HT-29 (cell line): ENCODE measurements at places on chromosomes 4 and X.

DNA sequence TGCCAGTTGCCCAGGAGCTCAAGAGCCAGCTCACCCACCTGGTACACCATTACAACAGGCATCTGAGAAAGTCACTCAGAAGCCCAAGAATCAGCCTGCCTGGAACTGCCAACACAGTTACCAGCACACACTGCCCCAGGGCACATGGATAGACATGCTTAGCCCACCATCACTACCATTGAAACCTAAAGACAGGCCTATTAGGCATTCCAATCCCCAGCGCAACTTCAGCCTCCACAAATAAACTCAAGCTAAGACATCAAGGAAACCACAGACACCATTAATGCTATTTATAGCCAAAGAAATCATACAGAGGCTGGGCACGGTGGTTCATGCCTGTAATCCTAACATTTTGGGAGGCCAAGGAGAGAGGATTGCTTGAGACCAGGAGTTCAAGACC, 42.3 kb downstream of the ATRX start:
- no peak for DNase-seq

DNA sequence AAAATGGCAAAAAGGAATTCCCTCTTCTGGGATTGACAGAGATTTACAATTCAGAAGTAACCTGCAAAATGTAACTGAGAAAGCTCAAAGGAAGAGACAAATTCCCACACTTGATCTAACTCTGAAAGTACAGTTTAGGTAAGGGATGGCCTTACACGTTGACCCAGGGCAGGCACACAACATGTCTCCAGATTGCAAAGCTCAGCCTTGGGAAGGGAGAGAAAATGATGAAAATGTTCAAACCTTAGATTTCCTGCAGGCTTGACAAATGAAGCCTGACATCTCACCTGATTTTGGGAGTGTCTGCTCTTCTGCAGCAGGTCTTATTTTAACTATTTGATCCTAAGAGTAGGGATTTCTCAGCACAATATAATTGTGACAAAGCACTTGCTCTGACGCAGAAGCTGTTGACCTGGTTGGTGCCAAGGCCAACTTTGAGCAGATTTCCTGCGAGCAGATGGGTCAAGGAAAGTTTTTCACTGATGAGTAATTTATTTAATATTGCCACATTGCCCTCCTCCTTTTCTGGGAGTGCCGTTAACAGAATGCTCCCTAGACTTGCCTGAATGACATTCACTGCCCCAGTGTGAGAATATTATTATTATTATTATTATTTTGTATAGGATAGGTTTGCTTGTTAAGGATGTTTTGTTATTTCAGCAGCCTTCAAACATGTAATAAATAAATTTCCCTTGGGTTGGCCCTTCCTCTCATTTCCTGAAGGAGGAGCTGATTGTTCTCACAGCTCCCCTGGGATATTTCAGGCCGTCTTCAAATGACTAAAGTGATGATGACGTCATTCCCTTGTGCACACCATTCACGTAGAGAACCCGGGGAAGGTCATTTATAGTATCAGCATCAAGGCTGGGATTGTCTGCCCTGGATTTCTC, 157.1 kb downstream of the VEGFC start:
- no peak for DNase-seq

DNA sequence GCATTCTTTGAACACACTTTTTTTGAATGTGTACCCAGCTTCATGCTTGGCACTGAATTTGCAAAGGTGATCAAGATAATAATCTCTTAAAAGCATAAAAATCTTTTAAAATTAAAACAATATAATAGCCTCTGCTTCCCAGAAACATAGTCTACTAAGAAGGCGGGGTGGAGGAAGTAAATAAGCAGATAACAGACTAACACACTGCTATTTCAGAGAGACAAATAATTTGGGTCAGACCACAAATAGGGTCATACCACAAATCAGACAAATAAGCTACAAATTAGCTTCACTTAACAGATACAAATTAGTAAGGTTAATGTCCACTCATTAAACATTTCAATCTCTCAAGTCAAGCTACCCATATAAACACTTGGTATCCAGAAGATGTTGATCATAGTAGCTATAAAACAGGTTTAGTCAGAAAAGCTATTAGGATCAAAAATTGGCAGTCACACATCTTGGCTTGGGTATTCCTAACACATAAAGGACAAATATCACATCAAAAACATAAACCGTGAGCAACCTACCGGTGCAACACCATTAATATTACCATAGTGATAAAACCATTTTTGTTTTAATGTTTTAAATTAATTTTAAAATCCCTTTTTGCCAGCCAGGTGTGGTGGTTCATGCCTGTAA, 47.3 kb downstream of the PPP3CA start:
- DNase-seq: no peak

GRCh38 chr4:37682701-37683401, 3.3 kb downstream of the RELL1 start:
- DNase-seq: peak; percentile 73

GRCh38 chrX:134396174-134396573, 63.8 kb upstream of the HPRT1 start:
- peak; percentile 36 for DNase-seq

DNA sequence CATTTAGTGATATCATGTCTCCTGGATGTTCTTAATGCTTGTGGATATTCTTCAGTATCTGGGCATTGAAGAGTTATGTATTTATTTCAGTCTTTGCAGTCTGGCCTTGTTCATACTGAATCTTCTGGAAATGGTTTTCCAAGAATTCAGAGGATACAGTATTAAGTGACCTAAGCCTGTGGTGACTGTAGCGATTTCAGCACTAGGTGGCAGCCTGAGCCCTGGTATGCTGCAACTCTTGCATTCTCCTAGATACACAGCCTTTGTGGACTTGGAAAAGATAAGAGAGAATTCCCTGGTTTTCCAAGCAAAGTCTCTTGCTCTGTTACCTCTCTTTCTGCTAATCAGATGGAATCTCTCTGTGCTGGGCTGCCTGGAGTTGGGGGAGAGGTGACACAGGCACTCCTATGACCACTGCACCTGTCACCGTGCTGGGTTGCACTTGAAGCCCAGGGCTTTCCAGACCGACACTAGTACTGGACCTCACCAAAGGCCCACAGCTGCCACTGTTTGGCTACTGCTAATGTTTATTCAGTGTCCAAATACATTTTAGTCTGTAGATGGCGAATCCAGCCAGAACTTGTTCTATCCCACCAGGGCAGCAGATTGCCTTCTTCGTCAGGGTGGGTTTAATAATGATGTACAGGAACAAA, 19.3 kb upstream of the SPIN2A start:
- peak; percentile 65 for DNase-seq

DNA sequence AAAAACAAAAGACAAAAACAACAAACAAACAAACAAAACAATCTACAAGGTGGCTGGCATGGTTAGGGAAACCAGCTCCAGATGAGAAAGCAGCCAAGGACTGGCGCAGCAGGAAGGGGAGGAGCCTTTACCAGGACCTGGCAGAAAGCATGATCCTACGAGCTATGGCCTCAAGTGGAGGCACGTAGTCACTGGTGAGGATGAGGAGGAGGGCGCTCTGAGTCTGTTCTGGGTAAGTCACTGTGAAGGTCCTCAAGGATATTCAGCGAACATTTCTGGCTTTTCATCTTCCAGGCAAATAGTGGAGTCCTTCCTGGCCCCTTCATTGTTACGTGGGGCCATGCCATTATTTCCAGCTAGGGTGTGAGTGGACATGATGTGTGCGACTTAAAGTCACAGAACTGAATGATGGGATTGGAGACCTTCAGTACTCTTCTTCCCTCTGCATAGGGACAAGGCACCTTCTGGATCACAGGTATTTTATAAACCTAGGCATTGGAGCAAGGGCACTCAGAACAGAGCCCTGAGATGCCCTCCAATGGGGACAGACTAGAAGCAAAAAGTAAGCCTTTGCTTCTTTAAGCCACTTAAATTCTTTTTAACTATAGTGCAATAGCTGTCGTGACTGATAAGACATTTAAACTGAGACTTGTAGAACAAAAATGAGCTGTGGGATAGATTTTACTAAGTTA, 771.3 kb downstream of the RAB28 start:
- no peak for DNase-seq

DNA sequence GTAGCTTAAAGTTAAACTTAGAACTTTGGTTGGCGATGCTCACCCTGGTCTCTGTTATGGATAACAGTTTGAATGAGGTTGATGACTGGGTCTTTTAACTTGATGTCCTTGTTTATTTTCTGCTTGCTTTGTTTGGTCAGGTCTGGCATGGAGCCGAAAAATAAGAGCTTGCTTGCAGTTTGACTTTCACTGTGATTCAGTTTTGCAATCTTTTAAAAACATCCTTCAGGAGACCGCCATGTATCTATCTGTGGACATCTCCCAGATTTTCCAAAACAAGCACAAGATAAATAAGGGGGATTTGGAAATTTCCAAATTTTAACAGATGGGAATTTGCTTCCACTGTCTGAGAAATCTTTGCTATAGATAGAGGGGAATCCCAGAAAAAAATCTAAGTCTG, 246.7 kb downstream of the PALLD start:
- no peak for DNase-seq

GRCh38 chr4:158042591-158043030, 130.2 kb downstream of the GASK1B start:
- DNase-seq: no peak

GRCh38 chrX:103187953-103188475, 26.9 kb upstream of the BEX4 start:
- DNase-seq: peak; percentile 25

DNA sequence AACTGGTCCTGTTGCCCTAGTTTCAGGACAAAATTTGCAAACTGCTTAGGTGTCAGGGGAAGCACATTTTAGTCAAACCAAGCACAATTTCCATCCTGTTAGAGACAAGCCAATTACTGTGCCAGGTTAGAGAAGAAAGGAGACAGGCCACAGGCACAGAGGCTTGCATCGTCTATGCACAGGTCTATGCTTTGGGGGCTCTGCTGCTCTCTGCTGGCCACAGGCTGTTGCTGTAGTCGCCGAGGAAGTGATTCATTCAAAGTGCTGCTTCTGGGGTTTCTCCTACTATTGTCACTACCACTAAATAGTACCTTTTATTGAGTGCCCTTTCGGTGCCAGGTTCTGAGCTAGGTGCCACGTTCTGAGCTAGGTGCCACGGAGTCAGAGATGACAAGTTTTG, 45.5 kb downstream of the VGLL1 start:
- DNase-seq: peak; percentile 73

DNA sequence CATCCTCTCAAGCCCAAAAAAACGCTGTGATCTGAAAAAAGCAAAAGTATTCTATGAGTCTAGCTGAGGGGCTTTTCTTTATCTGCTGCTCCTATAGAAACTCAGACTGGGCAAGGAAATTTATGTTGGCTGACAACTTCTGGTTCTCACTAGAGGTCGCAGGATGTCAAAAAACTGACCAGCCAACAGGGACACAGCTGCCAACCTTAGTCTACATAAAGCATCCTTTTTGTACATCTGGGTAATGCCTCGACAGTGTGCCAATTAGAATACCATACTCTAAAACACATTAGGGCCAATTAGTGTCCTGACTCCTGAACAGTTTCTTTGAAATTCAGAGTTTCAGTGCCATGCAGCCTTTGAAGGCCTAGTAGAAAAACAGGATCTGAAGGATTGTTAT, 8.8 kb upstream of the TLL1 start:
- DNase-seq: no peak

DNA sequence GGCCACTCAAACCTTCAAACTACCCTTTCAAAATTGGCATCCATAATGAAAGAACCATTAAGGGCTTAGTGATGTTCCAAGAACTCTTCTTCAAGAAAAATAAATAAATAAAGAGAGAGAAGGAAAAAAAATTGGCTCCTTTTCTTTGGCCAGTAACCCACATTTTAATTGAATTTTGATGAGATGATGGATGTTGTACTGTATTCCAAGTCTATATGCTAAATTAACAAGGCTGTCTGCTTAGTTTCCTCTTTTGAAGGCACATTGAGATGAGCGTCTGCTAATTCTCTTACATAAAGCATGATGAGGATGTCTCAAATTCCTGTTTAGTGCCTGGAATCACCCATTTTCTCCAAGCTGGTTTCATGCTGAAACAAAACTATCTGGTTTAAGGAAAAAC, 33.4 kb downstream of the PHOX2B start:
- DNase-seq: no peak

GRCh38 chr4:1511441-1512041, 105.3 kb upstream of the NKX1-1 start:
- DNase-seq: no peak

- DNase-seq: no peak
Observed at GRCh38 chr4:181608181-181608580, 635.0 kb upstream of the TENM3 start.

DNA sequence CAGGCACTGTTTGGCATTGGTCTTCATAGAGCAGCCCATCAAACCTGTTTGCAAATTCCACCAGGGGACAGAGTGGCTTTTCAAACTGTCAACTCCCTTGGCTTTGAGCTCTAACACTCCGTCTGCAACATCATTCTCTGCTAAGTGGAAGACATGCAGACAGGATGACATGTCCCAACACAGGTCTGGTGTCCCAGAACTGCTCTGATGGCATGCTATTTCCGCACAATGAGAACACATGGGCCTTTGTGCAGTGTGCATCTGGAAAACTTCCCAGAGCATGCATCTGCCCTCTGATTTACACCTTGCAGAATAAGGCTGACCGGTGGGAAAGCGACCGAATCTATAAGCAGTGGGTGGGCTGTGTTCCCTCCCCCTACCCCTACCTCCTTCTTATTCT, 212.8 kb upstream of the GYPA start:
- no peak for DNase-seq

- DNase-seq: peak; percentile 92
Observed at GRCh38 chr4:1727117-1728031, 6.1 kb downstream of the TACC3 start.

- no peak for DNase-seq
Observed at GRCh38 chrX:119155416-119156035, 27.9 kb upstream of the KIAA1210 start.

- DNase-seq: peak; percentile 38
Observed at GRCh38 chrX:47751670-47752069, 85.0 kb upstream of the ZNF81 start.

DNA sequence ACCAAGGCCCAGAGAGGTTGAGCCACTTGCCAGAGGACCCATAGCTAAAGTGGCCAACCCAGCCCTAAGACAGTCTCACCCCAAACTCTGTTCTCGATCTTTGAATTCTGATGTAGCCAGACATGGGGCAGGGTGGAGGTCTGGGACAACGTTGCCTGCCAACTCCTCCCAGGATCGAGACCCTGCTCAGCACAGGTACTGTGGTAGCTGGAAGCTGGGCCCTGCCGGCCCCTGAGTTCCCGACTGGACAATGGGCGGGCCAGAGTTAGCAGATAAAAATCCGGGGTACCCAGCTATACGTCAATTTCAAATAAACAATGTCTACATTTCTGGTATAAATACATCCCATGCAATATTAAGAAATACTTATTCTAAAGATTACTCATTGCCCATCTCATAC, 35.3 kb downstream of the ADRA2C start:
- no peak for DNase-seq

GRCh38 chr4:59348949-59349348, 1851.2 kb upstream of the ADGRL3 start:
- DNase-seq: no peak
